Stimulated activated CD8-positive, alpha-beta memory T cell treated with anti-CD3 and anti-CD28 coated beads, Interleukin-15, amount 100 ng/mL, for 1 hour (primary cell): ENCODE measurements at places on chromosomes 2 and 18.

- DNase-seq, result no peak
Observed at GRCh38 chr2:95068256-95068655, 42.7 kb downstream of the MAL start.

DNA sequence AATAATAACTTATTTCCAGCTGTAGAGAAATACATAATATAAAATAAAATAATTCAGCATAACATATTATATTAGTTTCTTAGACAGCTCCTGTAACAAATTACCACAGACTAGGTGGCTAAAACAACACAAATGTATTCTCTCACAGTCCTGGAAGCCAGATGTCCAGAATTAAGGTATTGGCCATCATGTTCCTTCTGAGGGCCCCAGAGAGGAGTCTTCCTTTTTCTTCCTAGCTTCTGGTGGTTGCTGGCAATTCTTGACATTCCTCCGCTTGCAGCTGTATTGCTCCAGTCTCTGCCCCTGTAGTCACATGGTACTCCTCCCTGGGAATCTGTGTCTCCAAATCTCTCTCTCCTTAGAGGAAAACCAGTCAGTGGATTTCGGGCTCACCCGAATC is 146.8 kb downstream of the RBM43 start:
- DNase-seq, result no peak

- no peak for DNase-seq
Observed at GRCh38 chr2:88856409-88857135, 165.1 kb downstream of the RPIA start.

- no peak for DNase-seq
Observed at GRCh38 chr18:49237031-49237430, 223.4 kb downstream of the DYM start.

DNA sequence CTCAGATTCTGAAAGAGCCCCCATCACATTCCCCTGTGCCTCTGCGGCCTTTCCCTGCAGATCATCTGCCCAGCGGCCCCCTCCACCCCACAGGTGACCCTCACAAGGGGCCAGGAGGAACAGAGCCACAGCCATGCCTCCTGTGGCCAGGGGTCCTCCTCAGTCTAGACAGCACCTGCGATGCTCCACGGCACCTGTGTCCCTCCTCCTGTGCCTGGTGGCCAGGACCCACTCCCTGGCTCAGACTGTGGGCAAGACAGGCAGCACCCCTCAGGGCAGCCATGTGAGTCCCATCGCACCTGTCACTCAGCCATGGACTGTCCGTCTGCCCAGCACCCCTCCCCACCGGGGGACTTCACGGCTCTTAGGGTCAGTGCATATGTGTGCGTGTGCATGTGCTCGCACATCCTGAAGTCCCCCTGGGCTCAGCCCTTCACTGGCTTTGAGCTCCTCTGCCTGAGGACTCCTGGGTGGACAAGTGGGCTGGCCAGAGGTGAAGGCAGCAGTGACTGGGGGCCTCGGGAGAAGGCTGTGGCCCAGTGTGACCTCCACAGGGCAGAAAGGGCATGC is 237.7 kb downstream of the ATAD2B start:
- no peak for DNase-seq

DNA sequence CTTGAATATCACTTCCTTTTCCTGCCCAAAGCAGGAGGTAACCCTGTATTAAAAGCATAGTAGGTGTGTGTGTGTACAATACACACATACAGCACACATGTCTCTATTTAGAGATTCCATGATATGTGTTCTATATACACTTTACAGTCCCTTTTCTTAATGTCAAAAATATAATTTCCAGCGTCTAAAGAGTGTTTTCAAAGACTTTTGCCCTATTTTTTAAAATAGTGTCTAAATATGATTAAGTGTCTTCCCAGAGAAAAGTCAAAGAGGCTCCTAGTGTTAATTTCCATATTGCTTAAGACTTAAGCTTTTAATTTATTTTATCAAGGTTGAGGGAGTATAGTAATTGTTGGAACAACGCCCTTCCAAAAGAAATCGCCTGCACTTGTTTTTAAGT is 420.3 kb upstream of the POU3F3 start:
- no peak for DNase-seq

GRCh38 chr2:27627963-27628766 is 647 bp downstream of the CCDC121 start:
- DNase-seq, result no peak

- no peak for DNase-seq
Observed at GRCh38 chr2:15813481-15814266, 126.7 kb upstream of the MYCN start.

DNA sequence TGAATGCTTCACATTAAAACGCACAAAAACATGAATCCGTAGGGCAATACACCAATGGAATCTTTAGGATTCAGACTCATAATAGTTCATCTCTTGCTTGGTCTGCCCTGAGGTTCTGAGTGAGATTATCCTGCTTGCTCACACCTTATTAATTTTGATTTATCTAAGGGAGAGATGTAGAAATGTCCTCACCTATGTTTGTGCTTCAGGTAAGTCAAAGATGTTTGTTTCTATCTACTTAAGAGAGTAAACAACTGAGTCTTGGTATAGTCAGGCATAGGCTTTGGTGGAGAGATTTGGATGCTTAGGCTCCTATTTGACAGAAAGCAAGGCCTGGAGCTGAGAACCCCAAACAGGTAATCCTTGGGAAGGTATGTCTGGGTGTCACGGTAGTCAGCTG is 231.0 kb upstream of the TNP1 start:
- no peak for DNase-seq

- no peak for DNase-seq
Observed at GRCh38 chr2:166375736-166376487, at the start of gene SCN9A. Gene SCN9A (minus strand): TSS chr2:166375944. CDS start chr2:166311756, 64,188 bp downstream.

DNA sequence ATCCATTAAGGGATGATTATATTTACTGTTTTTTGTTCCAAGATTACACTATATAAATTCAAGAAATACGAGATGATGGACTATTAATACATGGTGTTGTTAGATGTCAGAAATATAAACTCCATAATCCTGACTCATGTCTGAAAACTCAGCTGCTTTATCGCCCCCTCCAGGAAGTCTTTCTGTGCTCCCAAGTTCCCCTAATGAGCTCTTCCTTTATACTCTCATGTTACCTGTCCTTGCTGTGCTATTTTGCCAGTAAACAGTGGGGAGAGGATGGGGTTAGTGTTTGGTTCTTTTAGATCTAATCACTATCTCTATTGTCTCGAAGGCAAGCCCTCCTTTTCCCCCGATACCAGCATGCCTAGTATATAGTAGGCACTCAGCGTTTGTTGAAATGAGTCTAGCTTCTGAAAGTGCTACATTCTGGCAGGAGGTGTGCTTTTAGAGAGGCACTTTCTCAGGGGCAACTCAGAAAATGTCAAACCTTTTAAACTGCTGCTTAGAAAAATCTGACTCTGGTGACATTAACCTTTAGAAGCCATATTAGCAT is 21.4 kb upstream of the BARD1 start:
- DNase-seq, result no peak

DNA sequence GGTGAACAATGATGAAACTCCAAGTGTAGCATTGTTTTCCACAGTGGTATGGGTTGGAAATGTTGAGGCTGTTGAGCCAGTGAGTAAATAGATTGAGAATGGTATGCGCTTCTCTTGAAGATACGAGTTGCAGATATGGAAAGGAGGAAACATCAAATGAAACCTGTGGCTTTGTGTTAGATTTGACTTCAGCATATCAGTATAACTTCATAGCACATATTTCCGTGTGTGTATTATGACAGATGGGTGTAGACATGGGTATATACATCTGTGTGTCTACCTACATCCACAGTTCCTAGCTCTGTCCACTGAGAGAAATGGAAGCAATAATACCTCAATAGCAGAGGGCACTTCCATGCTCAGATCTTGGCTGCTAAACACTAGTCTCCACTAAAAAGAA is 8.0 kb downstream of the SNED1 start:
- no peak for DNase-seq

DNA sequence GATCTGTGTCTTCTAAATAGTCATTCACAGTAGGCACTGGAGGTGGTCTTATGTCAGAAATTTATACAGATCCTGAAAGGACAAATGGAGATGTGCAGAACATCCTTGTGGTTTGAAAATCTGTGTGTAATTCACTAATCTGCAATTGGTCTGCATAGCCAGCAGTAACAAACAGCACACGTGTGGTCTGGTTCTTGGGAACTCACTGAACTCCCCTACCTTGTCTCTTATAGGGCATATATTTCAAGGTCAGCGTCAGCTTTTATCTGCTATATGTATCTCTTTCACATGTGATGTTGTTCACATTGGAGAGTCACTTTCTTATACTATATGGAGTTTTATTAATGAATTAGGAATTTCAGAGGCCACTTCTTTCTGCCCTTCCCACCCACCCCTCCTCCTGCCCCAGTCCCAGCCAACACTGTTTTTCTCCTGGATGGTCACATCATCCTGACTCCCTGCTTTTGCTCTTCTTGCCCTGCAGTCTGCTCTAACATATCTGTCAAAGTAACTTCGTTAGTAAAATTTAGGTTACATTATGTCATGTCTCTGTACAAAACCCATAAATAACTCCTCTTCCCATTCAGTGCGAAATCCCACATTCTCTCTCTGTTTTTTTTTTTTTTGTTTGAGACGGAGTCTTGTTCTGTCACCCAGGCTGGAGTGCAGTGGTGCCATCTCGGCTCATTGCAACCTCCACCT is 35.4 kb upstream of the CABYR start:
- DNase-seq, result no peak

- no peak for DNase-seq
Observed at GRCh38 chr2:137107904-137108303, 342.6 kb downstream of the THSD7B start.

DNA sequence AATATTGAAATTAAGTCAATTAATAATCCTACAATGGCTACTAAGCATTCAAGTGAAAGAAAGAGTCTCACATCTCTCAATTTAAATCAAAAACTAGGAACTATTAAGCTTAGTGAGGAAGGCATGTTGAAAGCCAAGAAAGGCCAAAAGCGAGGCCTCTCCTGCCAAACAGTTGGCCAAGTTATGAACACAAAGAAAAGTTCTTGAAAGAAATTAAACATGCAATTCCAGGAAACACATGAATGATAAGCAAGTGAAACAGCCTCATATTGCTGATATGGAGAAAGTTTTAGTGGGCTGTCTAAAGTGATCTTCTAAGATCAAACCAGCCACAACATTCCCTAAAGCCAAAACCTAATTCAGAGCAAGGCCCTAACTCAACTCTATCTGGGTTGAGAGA is 11.8 kb downstream of the RDH14 start:
- no peak for DNase-seq

DNA sequence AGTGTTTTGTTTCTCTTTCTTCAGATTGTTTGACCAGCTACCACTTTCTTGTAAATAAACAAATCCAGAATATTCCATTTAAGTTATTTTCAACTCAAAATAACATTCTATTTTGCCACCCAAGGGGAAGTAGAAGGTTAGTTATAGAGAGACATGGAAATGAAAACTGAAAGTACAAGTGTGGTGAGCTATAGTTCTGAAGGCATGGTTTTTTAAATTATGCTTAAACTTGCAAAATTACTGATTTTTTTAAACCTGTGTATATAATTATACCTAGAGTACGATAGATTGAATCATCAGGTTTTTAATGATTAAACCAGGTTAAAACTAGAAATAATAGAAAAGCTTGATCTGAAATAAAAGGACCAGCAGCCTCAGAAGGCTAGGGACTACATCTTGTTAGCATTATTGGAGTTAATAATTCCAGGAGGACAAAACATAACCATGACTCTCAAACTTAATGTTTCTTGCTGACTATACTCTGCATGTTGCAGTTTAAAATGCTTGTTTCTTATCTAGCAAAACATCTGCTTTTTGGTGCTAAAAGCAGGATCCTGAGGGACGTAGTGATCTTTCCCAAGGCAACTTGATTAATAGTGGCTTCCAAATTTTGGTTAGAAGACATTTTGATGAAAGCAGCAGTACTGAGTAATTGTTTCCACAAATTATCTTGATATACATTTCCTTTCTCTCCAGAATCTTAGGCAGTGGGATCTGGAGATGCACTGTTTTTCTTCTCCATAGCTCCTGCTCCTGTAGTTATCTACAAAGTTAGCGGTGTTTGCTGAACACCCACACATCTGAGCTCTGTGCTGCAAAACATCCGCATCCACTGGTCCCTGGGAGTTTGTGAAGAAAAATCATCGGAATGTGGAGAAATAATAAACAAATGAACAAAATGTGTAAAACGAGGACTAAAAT is 327.2 kb upstream of the PKDCC start:
- DNase-seq, result no peak

GRCh38 chr2:18763338-18763737 is 174.0 kb upstream of the NT5C1B start:
- DNase-seq, result no peak

DNA sequence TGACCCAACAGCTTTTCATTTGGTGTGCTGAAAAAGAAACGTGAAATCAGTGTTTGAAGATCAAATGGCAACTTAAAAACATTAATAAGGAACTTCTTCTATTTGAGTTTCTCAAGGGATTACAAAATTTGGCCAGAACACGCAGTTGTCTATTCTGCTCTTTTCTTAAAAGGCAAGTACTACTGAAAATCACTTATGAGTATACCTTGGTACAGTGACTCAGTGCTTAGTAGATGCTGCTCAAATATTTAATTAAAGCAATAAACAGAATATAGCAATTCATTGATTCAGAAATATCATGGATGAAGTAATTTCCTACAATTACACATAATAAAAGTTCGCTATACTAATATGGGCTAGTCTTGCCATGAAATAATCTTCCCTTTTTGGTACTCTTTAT is 38.2 kb upstream of the MCM6 start:
- no peak for DNase-seq

GRCh38 chr18:28576941-28577340 is 400.0 kb upstream of the CDH2 start:
- DNase-seq, result no peak

- DNase-seq, result no peak
Observed at GRCh38 chr2:98253461-98254070, 92.7 kb upstream of the CNGA3 start.

GRCh38 chr2:240955306-240956170 is 42.9 kb upstream of the SNED1 start:
- no peak for DNase-seq

DNA sequence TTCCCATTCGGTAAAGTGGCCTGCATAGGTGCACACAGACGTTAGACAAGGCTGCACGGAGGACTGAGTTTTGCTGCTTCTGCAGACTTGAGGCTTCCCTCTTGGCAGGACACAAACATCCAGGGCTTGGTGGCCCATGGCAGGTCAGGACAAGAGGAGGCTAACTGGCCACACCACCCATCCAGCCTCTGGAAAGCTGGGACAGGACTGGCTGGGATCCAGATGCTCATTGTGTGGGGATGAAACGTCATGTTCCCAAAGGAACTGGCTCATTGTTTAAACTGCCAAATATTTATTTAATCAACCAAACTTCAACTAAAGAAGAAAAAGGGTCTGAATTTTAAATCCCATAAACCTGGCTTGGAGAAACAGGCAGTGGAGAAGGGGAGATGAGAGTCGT is 239.1 kb upstream of the EPAS1 start:
- no peak for DNase-seq

- no peak for DNase-seq
Observed at GRCh38 chr2:38581193-38582147, 21.3 kb downstream of the HNRNPLL start.

- no peak for DNase-seq
Observed at GRCh38 chr2:102094917-102095316, 47.6 kb upstream of the IL1R1 start.

GRCh38 chr18:44229693-44230108 is 451.0 kb upstream of the SETBP1 start:
- no peak for DNase-seq

- DNase-seq, result no peak
Observed at GRCh38 chr18:79518028-79518682, 122.4 kb downstream of the NFATC1 start.
